ENCODE measurements at places on chromosomes 3 and 15. TPM values are rescaled to one million over a fixed set of nuclear protein-coding genes. Genes with fewer than 3 reads are reported as not detected.

DNA sequence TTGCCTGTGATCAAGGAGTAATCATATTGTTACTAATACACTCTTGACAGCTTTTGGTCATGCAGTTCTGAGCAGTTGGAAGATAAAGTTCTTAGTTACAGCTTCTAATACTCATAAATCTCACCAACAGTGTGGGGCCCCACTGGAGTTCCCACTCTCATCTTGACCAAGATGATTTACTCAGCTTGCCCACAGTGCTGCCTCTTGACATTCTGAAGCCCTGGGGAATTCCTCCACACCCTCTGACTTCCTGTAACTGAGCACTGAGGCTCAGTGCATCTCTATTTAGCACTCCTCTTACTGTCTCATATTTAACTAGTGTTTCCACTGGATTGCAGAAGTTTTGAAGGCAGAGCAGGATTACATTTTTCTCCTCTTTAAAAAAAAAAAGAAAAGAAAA is 1.9 kb upstream of the ARL6IP5 start:
- DNase-seq = peak; percentile 90

- DNase-seq = no peak
Measured at GRCh38 chr15:20643829-20644425, 102.3 kb upstream of the GOLGA6L6 start.

DNA sequence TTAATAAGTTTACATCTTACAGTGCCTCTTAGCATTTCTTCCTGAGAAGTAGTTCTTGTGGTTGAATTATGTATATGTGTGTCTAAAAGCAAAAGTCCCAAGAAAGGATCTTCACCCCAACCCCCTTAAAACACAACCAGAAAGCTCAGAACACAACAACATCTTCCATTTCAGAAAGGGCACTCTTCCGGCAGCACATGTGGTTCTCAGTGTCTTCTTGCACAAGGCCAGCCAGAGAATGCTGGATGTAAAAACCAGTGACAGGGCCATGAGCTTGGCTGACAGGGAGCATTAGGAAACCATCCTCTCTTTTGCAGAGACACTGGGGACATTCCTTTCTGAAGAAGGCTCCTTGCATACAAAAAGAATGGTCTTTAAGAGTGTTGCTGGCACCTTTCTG is 45.0 kb downstream of the EEFSEC start:
- DNase-seq = no peak

DNA sequence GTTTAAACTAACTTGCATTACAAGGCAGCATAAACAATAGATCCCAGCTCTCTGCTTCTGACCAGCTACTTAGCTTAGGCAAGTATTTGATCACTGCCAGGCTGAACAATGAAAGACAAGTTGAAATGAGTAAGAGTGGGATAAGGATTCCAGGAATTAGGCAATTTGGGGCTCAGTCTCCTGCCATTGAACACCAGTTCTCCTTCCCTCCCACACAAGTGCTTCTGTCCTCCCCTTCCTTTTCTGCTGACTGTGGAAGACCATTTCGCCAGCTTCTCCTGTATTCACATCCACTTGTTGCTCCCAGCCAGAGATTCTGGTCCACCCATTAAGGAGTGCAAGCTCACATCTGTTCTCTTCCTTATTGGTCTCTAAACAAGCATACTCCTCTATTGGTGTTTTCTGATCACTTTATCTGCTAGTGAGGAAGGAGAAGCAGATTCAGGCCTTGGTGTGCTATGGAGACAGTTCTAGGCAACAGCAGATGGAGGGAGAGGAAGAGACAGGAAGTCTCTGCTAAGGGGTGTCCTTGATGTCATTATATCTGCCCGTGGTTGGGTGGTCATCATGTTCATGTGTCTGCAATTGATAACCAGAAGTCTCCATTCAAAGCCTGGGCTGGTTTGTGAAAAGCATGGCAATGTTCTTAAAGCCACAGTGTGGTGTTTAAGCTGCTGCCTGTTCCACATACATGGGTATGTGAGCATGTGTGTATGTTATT is 121.5 kb downstream of the PLCL2 start:
- DNase-seq = no peak

LRRIQ4 gene
- total RNA-seq = 0.09 TPM

GRCh38 chr15:63231706-63232105 is 42.3 kb downstream of the RAB8B start:
- DNase-seq = no peak

Data from activated CD4-positive, alpha-beta T cell treated with anti-CD3 and anti-CD28 coated beads, Interleukin-2, amount 10 ng/mL, durations not matched to agents 24 days and 14 days (primary cell).